Hypothalamus (tissue), 51 donors: ENCODE measurements at places on chromosomes 16 and 17.

DNA sequence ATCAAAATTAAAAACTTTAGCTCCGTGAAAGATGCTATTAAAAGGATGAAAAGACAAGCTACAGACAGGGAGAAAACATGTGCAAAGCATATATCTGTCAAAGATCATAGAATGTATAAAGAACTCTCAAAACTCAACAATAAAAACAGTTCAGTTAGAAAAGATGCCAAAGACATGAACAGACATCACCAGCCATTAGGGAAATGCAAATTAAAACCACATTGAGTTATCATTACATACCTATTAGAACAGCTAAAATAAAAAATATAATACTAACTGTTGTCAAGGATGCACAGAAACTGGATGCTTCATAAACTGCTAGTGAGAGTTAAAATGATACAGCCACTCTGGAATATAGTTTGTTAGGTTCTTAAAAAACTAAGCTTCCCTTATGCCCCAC is 58.8 kb downstream of the NFATC3 start:
- DNase-seq, result no peak

DNA sequence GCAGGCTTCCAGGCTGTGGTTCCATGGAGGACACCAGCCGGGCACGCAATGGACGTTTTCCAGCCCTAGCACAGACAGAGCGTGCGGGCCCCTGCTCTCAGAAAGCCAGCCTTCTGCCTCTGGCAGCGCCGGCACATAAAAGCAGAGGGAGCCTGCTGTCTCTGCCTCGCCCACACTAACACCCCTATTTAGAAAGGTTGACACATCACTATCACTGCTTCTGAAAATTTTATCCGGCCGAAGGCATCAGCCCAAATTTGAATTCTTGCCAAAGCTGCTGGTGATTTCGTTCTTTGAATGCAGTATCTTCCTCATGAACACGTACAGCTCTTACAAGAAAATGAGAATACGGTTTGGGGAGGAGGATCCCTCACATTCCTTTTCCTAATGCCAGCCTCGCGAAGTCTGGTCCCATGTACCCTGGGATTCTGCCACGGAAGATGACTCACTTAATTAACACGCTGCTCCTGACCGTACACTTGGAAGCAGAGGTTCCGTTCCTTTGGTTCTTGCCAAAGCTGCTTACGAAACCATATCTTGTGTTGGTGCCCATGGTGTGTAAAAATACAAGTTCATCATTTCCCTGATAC is 1.3 kb upstream of the RAB11FIP3 start:
- no peak for DNase-seq

- no peak for DNase-seq
These were observed 17.5 kb upstream of the IL21R start for GRCh38 chr16:27384425-27384824.

GRCh38 chr17:1323336-1323735 is 43.9 kb downstream of the TRARG1 start:
- no peak for DNase-seq

DNA sequence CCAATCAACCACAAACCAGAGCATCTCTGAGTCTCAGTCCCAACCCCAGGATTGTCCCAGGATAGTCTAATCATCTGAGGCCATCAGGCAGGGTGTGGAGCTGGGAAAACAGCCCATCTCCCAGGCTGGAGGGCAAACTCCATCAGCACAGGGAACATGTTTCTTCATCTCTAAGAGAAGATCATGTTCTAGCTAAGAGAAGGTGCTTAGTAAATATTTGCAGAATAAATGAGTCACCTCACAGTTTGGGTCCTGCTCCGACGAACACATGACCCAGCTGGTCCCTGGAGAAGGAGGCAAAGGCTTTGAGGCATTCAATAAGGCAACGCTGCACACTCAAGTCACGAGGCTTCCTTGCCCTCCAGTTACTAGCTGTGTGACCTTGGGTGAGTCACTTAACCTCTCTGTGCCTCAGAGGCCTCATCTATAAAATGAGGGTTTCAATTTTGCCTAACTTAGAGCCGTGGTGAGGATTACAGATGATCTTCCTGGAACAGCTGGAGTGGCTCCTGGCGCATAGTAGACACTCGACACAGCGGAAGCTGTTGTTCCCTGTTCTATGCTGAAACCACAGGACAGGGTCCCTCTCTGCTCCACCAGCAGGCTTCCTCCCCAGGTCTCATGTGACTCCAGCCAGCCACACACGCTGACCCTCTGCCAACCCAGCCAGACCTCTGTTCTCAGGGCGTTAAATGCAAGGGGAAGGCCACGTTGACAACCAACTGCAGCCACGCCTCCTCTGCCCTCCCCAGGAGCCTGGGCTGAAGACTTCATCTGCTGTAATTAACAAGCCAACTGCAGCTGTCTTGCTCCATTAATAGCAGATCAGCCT is 10.3 kb upstream of the RPL38 start:
- no peak for DNase-seq

GRCh38 chr16:85833219-85833920 is 33.9 kb downstream of the COX4I1 start:
- DNase-seq, result no peak

GRCh38 chr17:65346166-65346565 is 209.0 kb downstream of the RGS9 start:
- DNase-seq, result no peak

GRCh38 chr16:88398874-88399178 is 16.1 kb downstream of the ZNF469 start:
- no peak for DNase-seq

- no peak for DNase-seq
These were observed 10.4 kb downstream of the CHMP6 start for GRCh38 chr17:81002013-81002384.

DNA sequence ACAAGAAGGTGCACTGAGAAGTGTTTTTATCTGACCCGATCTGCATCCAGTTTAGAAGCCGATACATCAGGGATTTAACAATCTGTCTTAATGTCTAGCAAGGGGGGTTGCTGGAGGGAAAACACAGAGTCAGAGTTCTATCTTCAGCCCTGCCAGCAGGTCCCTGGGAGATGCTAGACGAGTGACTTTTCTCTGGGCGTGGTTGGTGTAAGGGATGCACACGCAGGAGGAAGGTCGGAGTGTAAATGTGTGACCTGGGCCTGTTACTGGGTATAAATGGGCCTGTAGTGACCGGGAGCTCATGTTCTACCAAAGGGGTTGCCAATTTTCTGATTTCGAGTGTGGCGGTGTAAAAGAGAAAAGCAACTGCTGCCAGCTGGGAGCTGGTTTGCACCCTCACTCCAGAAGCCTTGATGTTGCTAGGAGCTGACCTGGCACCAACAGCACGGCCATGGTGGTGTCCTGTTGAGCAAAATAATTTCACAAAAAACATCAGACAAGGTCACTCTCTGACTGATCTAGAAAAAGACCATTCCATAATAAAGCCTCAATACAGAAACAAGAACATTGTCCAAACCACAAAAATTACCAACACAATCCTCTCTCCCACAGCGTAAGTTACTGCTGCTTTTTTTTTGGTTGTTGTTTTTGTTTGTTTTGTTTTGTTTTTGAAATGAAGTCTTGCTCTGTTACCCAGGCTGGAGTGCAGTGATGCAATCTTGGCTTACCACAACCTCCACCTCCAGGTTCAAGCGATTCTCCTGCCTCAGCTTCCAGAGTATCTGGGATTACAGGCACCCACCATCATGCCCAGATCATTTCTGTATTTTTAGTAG is 1.3 kb upstream of the KCTD13 start:
- DNase-seq, result no peak

GRCh38 chr16:70254965-70255286 is 3.2 kb upstream of the EXOSC6 start:
- no peak for DNase-seq

DNA sequence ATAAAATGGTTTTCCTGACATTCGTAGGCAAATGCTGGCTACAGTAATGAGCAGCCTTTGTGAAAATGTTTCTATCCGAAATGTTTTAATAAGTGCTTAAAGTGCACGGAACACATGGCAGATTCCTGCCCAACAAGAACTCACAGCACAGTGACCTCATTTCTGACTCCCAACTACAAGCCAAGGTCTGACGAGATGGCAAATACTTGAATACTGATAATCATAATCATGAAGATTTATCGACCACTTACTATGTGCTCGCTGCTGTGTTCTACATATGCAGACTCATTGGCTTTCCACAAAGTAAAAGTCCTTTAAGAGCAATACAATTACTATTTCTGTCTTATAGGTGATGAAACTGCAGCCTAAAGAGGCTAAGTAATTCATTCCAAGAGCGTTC is 238.1 kb upstream of the CDH5 start:
- DNase-seq, result no peak
